ENCODE measurements at places on chromosomes 1 and 21.

DNA sequence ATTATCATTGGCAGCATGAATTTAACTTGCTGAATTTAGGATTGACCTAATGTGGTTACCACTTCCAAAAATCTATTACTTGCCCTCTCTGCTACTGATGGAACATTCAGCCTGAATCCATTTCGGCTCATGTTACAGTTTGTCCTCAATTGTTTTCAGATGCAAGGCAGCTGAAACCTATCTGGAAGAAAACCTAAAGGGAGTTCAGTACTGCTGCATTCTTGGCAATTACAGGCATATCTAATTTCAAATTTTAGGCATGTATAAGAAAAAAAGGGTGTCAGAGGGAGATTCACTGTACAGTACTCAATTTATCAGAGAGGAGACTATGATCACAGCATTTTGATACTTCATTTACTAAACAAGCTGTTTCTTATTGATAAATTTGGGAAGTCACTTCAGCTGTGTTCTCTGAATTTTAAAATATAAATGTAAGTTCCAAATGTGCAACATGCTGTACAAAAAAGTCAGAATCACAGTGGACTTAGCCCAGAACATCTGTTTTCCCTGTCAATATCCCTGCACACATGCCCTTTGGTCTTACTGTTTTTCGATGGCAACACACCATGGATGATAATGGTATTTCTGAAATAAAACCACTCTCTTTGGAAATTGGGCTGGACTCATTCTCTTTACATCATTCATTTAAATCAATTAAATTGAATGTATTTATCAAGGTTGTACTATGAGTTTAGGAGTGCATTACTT, 651.6 kb upstream of the ADGRL4 start:
- DNase-seq, result no peak

DNA sequence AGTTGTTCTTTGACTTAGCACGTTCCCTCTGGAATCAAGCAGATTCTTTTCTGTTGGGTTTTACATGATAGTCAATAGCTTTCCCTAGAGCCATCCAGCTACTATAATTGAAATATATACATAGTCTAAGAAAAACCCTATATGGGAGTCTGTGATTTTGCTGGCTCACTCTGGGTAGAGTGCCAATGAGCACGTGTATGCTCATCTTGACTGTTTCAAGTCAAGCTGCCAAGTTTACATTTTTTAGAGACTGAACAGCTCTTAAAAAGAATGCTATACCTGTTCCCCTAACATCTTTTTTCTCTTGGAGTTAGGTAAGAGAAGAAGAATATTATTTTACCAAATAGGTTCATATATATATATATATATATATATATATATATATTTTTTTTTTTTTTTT, 182.8 kb upstream of the NRIP1 start:
- no peak for DNase-seq

- DNase-seq, result no peak
Measured at GRCh38 chr1:191963781-191964455, 194.3 kb upstream of the RGS18 start.

DNA sequence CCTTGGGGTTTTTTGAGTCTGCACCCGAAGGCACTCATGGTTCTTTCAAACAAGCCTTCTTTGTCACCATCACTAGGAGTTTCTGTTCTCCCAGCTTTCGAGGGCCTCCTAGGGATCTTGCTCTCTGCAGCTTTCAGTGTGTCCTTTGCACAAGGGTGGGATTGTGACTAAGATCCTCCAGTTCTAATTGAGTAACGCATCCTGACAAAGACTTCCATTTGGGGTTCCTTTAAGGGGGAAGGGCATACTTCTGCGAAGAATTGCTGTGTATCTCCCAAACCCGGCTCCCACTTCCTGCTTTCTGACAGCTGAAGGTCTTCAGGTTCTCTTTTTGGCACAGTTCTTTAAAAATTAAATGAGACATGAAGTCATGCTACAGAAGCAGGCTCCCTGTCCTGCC, 139.4 kb downstream of the EDEM3 start:
- DNase-seq, result no peak

GRCh38 chr1:147389532-147390184, 147.2 kb downstream of the CHD1L start:
- DNase-seq, result peak; percentile 52

DNA sequence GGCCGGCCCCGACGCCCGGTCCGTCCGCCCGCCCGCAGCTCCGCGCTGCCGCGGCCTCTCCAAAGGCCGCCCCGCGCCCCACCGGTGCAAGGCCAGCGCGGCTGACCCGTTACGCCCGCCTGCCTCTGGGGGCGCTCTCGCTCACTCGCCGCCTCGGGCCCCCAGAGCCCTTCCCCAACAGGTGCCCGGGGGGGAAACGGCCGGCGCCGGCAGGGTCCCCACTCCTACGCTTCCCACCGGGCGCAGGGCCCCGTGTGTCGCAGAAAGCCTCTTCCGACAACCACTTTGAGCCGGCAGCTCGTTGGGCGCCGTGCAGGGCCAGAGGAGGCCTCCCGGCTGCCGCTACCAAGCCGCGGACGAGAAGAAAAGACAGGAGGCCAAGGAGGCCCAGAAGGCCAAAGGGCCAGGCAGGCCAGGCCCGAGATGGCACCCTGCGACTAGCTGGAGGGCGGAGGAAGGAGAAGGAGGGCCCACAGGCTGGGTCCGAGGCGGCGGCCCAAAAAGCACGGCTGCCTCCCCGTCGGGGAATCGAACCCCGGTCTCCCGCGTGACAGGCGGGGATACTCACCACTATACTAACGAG, 64.9 kb upstream of the FCGR2A start:
- peak; percentile 82 for DNase-seq
